ENCODE measurements at places on chromosomes 1 and 21. TPM values are rescaled to one million over a fixed set of nuclear protein-coding genes. Genes with fewer than 3 reads are reported as not detected.

- ATAC-seq: no peak
These were observed 6.4 kb downstream of the FOXD3 start for GRCh38 chr1:63328781-63329180.

- ATAC-seq: no peak
These were observed 372.1 kb downstream of the PTPRC start for GRCh38 chr1:199010933-199011332.

GRCh38 chr1:243963571-243963970 lies 87.5 kb upstream of the ZBTB18 start:
- ATAC-seq: no peak

DNA sequence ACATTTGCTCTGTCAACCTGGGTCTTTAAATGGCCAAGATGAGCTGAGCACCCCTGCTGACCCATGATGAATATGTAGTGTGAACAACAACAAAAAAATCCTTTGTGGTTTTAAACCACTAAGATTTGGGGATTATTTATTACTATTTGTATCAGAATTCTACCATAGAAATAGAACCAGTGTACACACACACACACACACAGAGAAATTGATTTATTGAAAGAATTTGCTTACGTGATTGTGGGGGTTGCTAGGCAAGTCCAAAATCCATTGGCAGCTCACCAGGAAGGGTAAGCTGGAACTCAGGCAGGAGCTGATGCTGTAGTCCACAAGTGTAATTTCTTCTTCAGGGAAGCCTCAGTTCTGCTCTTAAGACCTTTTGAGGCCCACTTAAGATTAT lies 82.5 kb upstream of the MAP1LC3C start:
- ATAC-seq: no peak

Gene OLFML3
- total RNA-seq: 1.8 TPM

Measured in motor neuron (in vitro differentiated cells).